Non-pigmented ciliary epithelial cell (primary cell): ENCODE measurements at places on chromosomes 7 and 10.

- no peak for DNase-seq
These were observed 40.7 kb downstream of the TBC1D12 start for GRCh38 chr10:94443047-94443446.

GRCh38 chr7:41629711-41630111, 73.2 kb downstream of the INHBA start:
- no peak for DNase-seq

DNA sequence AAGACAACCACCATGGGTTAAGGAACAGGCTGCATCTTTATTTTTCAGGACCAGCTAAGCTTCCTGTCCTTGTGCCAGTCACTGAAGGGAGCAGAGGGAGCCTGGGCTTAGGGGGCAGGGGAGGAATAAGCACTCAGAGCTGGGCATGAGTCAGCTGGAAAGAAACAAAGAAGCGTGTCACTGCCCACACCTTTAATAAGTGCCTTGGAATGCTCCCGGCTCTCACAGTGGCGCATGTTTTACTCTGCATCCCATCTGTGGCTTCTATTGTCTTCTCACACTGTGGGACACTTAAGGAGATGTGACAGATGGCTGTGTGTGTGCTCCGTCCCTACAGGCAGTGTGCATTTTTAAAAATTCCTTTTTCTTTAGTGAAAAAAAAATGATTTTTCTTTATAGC, 71.7 kb downstream of the MTURN start:
- peak; percentile 32 for DNase-seq

- no peak for DNase-seq
These were observed 27.9 kb upstream of the CUL1 start for GRCh38 chr7:148670807-148671206.

- no peak for DNase-seq
These were observed 293.5 kb upstream of the IGFBP3 start for GRCh38 chr7:46214526-46214925.

DNA sequence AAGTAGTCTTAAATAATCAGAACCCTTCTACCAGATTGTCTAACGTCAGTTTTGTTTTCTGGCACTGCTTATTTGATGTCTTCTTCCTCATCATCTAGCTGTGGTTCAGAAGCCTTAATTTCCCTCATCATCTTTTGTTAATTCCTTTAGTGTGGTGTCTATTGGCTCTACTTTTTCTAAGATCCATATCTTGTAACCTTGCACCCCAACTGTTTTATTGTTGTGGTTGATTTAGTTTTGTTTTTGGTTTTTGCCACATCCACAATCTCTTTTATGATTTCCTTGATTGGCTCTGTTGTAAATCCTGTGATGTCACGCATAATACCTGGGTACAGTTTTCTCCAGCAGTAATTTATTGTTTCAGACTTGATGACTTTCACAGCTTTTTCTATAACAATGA, 463.5 kb upstream of the TEX47 start:
- no peak for DNase-seq

- no peak for DNase-seq
These were observed 32.1 kb downstream of the KMT2C start for GRCh38 chr7:152403726-152404125.

DNA sequence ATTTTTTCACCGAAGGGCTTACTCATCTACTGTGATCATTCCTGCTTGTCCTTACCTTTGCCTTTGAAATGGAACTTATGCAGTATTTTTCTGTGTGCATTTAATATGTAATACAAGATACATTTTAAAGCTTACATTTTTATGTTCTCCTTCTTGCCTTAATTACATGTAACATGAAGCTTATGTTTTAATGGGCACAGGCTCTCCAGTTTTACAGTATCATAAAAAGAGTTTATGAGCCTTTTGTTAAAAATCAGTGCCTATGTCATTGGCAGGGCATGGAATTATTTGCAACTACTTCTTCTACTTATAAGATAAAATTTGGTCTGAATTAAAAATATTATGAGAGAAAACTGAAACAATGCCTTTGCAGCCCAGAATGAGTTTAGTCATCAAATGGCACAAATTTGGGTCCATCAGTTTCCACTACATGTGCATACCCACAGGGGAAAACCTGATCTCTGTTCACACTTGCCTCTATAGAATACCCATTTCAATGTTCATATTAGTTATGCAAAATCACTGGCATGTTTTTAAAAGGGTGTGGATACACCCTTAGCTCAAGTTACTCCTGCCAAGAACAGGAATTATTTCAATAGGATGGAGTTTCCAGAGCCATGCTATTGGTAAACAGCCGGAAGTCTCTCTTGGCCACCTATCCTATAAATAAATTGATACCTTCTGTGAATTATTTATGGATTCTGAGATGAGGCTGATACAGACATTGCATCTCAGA, 27.9 kb upstream of the WNT16 start:
- DNase-seq: no peak

DNA sequence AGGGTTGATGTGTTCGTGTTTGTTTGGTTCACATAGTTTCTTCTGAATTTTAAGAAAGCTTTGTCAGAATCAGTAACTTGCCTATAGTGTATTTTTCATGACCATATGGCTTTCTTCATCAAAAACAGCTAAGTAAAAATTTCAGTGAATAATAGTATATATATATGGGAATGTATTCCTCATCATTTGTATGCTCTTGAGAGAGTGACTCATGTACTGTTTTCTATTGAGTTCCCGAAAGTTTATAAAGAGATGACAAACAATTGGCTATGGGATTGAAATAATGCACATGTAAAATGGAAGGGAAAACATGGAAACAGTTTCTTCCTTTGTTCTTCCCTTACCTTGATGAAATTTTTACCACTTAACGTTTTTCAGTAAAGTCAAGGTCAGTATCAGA, 56.4 kb downstream of the KAT6B start:
- DNase-seq: no peak

DNA sequence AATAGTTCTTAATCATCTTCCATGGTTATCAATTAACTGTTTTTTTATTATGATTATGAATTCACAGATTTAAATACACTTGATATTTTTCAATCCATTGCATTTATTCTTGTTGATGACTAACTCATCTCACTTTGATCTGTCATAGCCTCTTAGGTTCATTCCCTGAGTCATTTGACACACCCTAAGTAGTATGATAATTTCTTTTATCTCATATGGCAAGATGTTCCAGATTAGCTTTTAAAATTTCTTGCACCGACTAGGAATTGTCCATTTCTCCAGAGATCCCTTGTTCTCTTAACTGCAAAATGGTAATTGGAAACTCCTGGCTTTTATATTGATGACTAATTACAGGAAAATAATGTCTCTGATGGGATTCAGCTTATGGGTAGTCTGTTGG, 87.6 kb upstream of the CCDC6 start:
- DNase-seq: no peak

GRCh38 chr10:73576178-73576889, 14.8 kb downstream of the USP54 start:
- peak; percentile 32 for DNase-seq

- DNase-seq: no peak
These were observed 454.4 kb downstream of the HTR7 start for GRCh38 chr10:90403211-90404000.

DNA sequence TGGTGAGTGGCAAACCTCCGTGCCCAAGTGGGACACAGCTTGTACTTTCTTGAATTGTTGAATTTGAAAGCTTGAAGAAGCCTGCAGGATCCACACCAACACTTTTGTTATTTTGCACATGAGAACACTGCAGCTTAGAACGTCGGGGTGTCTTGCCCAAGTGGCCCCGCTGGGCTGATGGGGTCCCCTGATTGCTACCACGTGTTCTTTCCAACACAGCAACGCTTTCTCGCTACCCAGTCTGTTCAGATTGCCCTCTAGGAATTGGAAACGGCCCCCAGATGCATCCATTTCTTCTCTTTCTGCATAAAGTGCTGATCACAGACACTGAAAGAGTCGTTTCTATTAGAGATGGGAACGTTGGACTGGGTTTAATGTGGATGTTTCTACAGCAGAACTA, 268.5 kb downstream of the ADARB2 start:
- no peak for DNase-seq

DNA sequence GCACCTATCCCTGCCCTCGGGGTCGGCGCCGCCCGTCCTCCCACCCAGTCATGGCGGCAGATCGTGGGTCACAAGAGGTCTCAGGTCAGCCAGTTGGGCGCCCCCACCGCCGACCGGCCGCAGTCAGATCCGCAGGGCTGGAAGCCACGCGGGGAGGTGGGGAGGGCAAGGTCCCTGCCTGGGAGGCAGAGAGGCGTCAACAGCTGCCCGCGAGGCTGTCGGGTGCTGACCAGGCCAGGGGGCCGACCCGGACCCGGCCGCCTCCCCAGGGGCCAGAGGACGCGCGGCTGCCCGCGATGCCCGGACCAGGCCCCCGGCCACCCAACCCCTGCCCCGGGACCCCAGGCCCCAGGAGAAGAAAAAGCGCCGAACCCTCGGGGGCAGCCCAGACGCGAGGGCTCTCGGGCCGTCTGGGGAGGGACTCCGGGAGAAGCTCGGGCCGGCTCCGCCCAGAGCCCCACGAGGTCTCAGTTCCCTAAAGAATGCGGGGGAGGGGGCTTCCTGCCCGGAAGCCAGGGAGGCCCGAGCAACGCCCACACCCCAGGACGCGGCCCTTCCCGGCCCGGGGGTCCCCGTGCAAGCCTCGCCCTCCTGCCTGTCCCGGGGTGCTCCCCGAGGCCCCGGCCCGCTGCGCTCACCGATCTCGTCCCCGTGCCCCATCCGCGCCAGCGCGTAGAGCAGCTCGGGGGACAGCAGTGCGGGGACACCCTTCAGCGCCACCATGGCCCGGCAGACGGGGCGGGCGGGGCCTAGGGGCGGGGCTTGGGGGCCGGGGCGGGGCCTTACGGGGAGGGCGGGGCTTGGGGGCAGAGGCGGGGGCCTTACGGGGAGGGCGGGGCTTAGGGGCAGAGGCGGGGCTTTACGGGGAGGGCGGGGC, at the start of gene FUOM:
Gene FUOM, minus strand, starts transcription at position 735 of the 877 bp plus-strand sequence. Its CDS starts 12 bp downstream, at position 723.
- DNase-seq: no peak

DNA sequence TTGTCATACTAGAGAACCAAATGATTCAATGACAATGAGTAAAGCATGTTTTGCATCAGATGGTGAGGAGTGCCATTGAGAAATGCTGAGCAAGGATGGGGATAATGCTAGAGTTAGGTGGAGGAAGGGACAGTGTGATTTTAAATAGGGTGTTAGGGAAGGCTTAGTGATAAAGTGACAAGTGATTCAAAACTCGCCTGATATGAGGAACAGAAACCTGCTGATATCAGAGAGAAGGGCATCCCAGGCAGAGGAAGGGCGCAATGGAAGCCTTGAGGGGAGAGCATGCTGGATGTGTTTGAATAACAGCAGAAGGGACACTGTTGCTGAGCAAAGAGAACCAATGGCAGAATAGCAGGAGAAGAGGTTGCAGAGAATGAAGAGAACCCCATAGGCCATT, 196.2 kb downstream of the NRG3 start:
- DNase-seq: no peak

- DNase-seq: no peak
These were observed 1.8 kb downstream of the PGAM2 start for GRCh38 chr7:44063547-44063893.

DNA sequence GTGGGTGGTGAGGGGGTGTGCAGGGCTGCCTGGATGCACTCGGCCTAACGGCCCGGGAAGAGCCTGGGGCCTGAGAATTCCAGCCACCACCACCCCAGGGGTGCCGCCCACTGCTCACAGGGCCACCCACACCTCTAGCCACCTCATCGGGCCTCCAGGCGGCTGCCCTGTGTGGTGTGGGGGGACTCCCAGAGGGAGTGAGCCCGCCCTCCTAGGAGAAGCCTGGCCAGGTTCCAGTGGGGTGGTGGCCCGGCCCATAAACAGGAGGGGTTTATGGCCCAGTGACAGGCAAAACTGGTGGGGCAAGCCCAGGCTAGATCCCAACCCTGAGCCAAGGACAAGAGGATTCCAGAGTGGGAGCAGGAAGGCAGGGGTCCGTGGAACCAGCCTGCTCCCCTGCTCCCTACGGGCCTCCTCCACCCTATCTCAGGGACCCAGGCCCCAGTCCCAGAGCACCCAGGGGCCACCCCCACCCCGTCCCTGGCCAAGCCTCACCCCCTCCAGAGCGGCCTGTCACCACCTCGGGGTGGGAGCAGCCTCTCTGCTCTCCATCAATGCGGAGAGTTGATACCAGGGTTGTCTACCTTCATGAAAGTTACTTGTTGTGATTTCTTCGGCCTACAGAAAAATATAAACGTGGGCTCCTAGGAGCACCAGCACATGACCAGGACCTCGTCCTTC, 20.2 kb upstream of the PDGFA start:
- DNase-seq: no peak

DNA sequence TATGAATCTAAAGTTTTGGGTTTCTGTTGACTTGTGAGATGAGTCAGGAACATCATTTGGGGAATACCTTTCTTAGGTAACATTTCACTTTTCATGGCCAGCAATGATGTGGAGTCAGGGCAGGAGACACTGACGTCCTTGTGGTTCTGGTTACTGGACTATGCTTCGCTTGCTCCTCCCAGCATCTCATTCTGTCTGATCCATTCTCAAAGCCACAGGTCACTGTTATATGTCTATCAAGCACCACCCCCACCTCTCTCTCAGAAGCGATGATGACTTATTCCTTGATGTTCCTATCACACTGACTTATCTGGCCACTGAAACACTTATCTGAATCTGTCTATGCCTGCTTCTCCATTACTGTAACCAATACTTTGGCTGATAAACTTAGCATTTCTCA, 51.6 kb downstream of the TES start:
- no peak for DNase-seq

GRCh38 chr10:27644307-27644939, 101.2 kb downstream of the MKX start:
- no peak for DNase-seq
